ENCODE measurements at places on chromosomes 5 and 9.

GRCh38 chr9:130579738-130580463, 524 bp downstream of the FUBP3 start:
- DNase-seq, result no peak

- no peak for DNase-seq
Observed at GRCh38 chr5:38291355-38291754, 33.0 kb downstream of the EGFLAM start.

- DNase-seq, result no peak
Observed at GRCh38 chr5:73282923-73283322, 109.9 kb downstream of the TMEM174 start.

DNA sequence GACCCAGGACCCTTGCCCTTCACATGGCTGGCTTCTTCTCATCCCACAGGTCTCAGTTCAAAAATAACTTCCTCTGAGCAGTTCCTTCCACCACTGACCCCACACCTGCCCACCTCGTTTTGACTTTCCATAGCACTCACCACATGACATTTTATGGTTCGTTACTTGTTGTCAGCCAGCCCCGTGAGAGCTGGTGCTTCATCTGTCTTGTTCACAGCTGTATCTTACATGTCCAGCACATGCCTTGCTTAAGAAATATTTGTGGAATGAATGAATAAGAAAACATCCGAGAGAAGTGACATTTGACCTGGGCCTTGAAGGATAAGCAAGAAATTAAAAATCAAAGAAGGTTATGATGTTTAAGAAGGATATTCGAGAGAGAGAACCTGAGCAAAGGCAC, 193.9 kb downstream of the RFK start:
- no peak for DNase-seq

DNA sequence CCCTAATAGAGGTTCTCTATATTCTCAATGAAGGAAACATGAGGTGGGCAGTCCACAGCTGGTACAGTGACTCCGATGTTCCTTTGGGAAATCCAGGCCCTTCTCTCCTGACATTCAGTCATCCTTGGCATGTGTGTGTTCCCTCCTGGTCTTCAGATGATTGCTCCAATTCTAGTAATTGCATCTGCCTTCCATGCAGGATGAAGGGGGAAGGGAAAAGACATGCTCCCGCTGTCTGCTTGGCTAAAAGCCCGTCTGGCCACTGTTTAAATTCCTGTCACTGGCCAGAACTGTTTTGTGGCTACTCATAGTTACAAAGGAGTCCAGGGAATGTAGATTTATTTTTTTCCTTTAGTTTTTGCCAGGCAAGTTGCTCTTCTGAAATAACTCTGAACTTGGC, 65.0 kb downstream of the MAST4 start:
- DNase-seq, result no peak

DNA sequence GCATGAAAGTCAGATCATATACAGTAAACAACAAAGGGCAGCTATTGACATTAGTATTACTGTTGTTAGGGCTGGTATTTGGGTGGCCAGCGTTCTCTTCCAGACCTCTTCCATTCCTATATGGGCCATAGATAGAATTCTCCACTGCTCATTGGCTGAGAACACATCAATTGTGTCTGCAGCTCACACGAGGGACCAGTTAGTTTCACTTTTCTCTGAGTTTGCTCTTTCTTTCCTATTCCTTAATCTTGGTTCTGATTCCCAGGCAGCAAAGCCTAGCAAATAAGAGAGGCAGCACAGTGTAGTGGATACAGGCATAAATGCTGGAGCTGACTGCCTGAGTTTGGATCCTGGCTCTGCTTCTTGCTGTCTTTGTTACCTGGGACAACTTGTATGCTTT, 476.4 kb downstream of the SPOCK1 start:
- no peak for DNase-seq

- DNase-seq, result no peak
Observed at GRCh38 chr9:124699575-124699974, 71.5 kb downstream of the NR6A1 start.

- DNase-seq, result no peak
Observed at GRCh38 chr9:96500696-96501632, 51.0 kb downstream of the HABP4 start.

All from stimulated activated naive CD8-positive, alpha-beta T cell treated with anti-CD3 and anti-CD28 coated beads, Interleukin-15, Interleukin-2, amounts not matched to agents 100 U/mL and 50 U/mL, for 24 hours (primary cell).